ENCODE measurements at places on chromosomes 4 and X.
A peak's percentile ranks its signal among the peaks of the same experiment; 100 is the strongest.

DNA sequence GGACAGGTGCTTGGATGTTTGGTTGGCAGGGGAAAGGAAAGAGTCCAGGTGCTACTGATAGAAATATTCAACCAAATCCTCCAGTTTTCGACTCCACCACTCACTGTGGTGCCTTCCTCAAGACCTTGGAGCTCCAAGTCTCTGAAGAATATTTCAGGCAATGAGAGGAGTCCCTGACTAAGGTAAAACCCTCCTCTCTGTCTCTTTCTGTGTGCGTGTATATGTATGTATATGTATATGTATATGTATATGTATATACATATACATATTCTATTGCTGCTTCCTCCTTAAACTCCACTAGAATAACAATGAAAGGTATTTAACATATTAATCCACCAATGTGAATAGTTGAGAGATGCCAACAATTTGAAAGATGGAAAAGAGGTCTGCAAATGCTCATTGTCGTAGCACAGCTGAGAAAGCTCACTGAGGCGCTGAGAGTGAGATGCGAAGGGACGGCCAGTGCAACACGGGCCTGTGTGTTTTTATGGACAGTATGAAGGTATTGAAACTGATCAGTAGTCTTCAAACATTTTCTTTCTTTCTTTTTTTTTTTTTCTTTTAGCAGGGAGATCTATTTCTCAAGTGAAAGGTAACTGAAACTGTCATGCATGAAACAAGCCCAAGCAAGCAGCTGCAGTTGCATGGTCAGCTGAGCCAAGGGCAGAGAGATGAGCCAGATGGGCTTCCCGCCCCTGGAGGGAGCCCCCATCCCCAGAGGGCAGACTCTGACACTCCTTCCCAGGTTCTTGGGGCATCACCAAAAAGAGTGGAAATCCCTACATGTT lies 41.1 kb upstream of the HS3ST1 start:
- DNase-seq, result no peak

- DNase-seq, result no peak
These were observed 365.7 kb downstream of the FGF13 start for GRCh38 chrX:138345801-138346200.

DNA sequence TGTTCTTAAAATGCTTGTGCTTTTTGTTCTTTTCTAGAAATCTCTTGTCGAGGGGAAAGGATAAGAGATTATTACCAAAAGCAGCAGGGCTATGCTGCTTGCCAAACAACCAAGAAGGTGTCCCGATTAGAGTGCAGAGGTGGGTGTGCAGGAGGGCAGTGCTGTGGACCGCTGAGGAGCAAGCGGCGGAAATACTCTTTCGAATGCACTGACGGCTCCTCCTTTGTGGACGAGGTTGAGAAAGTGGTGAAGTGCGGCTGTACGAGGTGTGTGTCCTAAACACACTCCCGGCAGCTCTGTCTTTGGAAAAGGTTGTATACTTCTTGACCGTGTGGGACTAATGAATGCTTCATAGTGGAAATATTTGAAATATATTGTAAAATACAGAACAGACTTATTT lies 81.5 kb upstream of the PACRGL start:
- DNase-seq, result peak; percentile 15

GRCh38 chr4:99404595-99405287 lies 30.4 kb downstream of the ADH7 start:
- no peak for DNase-seq

DNA sequence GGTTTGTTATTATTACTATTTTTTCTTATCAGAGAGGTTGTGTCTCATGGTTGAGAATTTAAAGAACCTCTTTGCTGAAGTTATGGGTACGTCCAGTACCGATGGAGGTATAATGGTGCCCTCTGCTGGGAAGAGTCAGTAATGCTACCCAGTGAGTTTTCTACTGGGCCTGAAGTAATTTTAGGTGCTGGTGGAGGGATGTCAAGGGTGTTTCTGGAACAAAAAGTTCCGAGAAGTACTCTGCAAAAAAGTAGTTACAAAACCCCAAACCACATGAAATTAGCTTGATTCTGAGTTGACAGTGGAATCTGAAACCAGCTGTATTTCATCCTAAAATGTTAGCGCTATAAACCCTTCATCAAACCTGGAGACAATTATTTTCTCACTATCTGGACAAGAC lies 102.5 kb upstream of the MID1 start:
- DNase-seq, result no peak

DNA sequence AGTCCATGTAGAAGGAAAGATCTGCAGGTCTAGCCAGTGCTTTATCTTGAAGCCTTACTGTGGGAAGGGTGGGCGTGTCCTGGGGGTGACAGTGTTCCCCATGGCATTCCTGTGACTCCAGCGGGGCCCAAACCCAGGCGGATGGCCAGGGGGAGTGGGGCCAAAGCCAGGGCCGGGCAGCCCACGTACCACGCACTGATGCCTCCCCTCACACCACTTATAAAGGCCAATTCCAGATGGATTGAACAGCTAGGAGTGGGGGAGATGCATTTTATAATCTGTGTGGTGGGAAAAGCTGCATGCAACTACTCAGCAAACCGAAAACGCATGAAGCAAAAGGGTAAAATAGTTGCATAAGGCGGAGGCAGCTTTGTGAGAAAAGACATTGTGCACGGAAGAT lies 36.4 kb downstream of the NELFA start:
- DNase-seq, result no peak
